ENCODE measurements at places on chromosomes 12 and 14. TPM values are rescaled to one million over a fixed set of nuclear protein-coding genes. Genes with fewer than 3 reads are reported as not detected.

DNA sequence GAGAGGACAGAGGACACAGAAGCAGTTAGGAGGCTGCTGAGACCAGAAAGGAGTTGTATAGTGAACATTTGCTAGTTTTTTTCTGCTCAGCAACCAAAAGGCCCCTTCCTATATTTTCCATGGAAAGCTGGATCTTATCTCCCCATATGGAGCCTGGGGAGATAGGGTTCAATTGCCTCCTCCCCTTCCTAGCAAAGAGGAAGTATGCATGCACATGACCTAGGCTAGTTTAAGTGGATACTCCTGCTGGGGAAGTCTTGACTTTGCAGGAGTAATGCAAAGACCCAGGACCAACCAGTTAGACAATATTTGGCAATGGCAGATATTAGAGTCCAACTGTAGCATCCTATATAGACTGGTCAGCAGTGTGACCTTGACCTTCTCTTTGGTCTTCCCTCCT, 15.1 kb downstream of the CHD8 start:
- no peaks in the 10 kb centered on the region for H3K27me3 ChIP-seq
- peaks cover 6% of the 10 kb centered on the region for H3K4me1 ChIP-seq
- H3K27ac ChIP-seq = peak overlapping the region; percentile 11
- no peak overlapping the region for H3K4me3 ChIP-seq
- no peak for DNase-seq

DNA sequence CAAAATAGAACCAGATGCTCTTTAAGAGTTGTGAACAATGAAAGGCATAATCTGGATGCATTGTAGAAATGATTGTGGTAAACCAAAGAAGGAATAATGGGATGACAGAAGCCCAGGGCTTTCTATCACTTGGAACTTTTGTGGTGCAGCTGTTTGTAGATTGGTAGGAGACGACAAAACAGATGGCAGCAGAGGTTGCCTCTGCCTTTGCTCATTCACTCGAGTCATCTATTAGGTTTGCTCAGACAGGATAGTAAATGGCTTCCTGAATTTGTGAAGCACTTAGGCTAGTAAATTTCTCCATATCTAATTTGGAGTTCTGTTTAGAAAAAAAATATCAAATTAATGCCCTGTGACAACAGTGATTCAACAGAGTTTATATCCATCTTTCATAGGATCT, 78.4 kb downstream of the FGD4 start:
- H3K27ac ChIP-seq = no peak overlapping the region
- H3K4me3 ChIP-seq = no peak overlapping the region
- H3K27me3 ChIP-seq = no peaks in the 10 kb centered on the region
- no peaks in the 10 kb centered on the region for H3K4me1 ChIP-seq

DNA sequence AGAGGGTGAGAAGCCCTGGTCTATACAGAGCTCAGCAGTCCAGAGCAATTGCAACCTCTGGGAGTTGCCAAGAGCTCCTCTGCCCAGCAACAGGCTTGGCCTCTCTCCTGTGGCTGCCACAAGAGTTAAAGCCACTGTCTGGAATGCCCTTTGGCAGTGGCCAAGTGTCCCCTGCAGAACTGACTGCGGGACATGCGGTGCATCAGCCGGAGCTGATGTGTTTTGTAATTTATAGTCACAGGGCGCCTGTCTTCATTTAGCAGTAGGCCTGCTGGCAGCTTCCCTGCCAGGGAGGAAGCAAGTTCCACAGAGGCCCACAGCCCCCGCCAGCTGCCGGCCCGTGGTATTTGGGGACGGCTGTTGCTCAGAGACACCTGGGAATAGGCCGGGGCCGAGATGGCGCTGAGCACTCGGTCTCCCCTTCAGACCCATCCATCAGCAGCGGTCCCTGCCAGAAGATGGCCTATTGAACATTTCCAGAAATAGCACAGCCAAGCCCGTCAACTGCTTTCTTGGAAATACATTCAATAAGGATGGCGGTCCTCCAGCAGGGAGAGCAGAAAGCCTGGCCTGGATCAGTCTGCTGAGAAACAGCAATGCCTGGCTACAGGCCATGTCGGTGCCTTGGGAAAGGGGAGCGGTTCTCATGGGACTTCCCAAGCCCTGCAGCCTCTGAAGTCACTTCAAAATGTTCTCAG, 217.4 kb downstream of the CRADD start:
- H3K4me1 ChIP-seq = peaks cover 38% of the 10 kb centered on the region
- no peaks in the 10 kb centered on the region for H3K27me3 ChIP-seq
- no peaks in the 10 kb centered on the region for H3K36me3 ChIP-seq
- no peak overlapping the region for H3K4me3 ChIP-seq

DNA sequence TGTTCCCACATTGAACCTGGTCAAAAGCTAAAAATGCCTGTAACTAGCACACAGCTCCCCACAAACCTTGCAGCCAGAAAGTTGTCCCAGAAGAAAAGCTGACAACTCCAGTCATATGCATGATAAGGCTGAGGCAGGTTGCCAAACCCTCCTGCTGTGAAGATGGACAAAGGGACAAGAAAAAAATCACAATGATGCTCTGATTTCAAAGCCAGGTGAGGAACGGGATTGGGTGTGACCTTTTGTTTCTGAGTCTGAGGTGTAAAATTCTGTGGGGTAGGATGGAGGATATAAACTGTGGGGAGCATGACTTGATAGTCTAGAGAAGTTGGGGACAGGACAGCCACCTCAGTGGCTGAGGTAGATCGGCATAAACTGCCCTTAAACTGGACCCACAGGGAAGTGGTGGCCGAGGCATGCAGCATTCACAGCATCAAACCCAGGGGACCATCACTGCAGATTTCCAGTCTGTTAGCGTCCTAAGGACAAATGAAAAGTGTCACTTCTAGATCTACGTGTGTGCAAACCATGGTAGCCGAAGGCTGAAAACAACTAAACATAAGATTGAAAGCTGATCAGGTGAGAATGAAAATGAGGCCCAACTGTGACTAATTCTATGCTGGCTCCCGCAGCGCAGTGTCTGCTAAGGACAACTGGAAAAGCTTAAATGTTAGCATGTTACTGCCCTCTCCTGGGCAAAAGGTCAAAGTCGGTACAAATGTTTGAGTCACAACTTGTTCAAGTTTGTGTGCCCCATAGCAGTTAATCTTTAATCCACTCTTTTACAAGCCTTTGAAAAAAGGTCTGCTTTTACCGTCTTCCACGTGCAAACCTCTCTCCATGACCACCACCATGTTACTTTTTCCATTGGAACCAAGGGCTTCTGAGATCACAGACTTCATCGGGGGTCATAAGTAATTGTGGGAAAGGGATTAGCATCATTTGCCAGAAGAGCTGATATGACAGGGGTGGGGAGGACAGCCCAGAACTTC, 39.8 kb downstream of the GRIN2B start:
- H3K36me3 ChIP-seq = no peaks in the 10 kb centered on the region
- H3K27ac ChIP-seq = no peak overlapping the region
- H3K27me3 ChIP-seq = peaks cover 3% of the 10 kb centered on the region
- DNase-seq = peak; percentile 10

DNA sequence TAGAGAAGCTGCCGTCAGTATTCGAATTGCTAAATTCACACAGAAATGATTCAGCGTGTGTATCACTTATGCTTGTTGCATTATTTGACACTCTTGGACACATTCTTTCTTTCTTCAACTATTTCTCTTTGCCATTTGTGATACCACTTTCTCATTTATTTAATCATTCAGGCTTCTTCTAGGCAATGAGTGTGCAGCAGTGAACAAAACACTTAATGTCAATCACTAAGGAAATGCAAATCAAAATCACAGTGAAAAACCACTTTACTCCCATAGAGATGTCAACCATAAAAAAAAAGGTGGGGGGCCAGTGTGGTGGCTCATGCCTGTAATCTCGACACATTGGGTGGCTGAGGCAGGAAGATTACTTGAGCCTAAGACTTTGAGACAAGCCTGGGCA, 214.6 kb downstream of the FLRT2 start:
- H3K4me1 ChIP-seq = no peaks in the 10 kb centered on the region
- no peak overlapping the region for H3K4me3 ChIP-seq
- no peaks in the 10 kb centered on the region for H3K36me3 ChIP-seq
- no peaks in the 10 kb centered on the region for H3K27me3 ChIP-seq
- H3K27ac ChIP-seq = no peak overlapping the region

- H3K4me3 ChIP-seq = no peak overlapping the region
- H3K4me1 ChIP-seq = peaks cover 4% of the 10 kb centered on the region
- H3K27ac ChIP-seq = no peak overlapping the region
- no peaks in the 10 kb centered on the region for H3K27me3 ChIP-seq
- no peak for DNase-seq
- H3K36me3 ChIP-seq = no peaks in the 10 kb centered on the region
Measured at GRCh38 chr12:120474616-120474960, 5.0 kb upstream of the SRSF9 start.

- no peaks in the 10 kb centered on the region for H3K27me3 ChIP-seq
- no peak for DNase-seq
- H3K27ac ChIP-seq = no peak overlapping the region
- H3K36me3 ChIP-seq = peaks cover 5% of the 10 kb centered on the region
- peaks cover 27% of the 10 kb centered on the region for H3K4me1 ChIP-seq
Measured at GRCh38 chr12:50105913-50106450, 2.2 kb downstream of the GPD1 start.

DNA sequence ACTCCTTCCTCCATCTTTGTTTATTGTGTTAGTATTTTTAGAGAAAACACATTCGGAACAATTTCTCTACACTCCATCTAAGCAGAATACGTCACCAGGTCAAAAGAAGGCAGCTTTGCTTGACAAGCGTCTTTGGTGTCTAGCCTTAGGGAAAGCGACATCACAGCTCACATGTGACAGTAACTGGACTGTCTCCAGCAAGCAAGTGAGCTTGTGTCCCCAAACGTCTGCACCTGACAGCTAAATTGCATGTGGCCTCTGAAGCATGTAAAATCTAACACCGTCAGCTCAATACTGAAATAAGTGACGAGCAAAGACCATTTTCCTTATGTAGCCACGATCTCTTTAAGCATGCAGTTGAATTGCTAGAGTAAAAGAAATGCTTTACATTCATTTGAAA, 509.8 kb downstream of the GLT1D1 start:
- no peaks in the 10 kb centered on the region for H3K4me1 ChIP-seq
- no peaks in the 10 kb centered on the region for H3K36me3 ChIP-seq
- DNase-seq = no peak
- no peaks in the 10 kb centered on the region for H3K27me3 ChIP-seq
- H3K27ac ChIP-seq = no peak overlapping the region
- H3K4me3 ChIP-seq = no peak overlapping the region

- H3K4me3 ChIP-seq = no peak overlapping the region
- H3K36me3 ChIP-seq = no peaks in the 10 kb centered on the region
- no peaks in the 10 kb centered on the region for H3K4me1 ChIP-seq
- H3K27me3 ChIP-seq = no peaks in the 10 kb centered on the region
Measured at GRCh38 chr12:123877968-123878367, 94.7 kb downstream of the CCDC92 start.

GRCh38 chr12:94152292-94153078, 4.1 kb downstream of the PLXNC1 start:
- no peaks in the 10 kb centered on the region for H3K36me3 ChIP-seq
- no peak for DNase-seq
- peaks cover 25% of the 10 kb centered on the region for H3K4me1 ChIP-seq
- H3K4me3 ChIP-seq = no peak overlapping the region
- peaks cover 63% of the 10 kb centered on the region for H3K27me3 ChIP-seq
- H3K27ac ChIP-seq = no peak overlapping the region

DNA sequence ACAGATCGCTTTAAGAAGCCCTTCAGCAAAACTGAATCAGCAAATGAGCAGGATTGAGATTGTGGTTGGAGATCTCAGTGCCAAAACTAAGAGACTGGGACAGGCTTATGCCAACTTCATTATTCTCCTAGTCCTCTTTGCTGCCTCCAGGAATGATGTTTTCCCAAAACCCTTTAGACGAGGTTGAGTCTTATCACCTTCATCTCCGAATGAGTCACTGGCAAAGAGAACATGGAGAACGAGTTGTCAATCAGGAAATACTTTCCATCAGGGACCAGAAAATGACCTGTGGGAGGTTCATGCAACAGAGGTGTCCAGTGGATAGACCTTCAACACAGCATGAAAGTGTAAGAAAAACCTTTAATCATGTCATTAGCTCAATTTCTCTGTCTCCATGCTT, 461.5 kb downstream of the RMST start:
- H3K27ac ChIP-seq = no peak overlapping the region
- H3K36me3 ChIP-seq = no peaks in the 10 kb centered on the region
- no peaks in the 10 kb centered on the region for H3K27me3 ChIP-seq
- DNase-seq = no peak

DNA sequence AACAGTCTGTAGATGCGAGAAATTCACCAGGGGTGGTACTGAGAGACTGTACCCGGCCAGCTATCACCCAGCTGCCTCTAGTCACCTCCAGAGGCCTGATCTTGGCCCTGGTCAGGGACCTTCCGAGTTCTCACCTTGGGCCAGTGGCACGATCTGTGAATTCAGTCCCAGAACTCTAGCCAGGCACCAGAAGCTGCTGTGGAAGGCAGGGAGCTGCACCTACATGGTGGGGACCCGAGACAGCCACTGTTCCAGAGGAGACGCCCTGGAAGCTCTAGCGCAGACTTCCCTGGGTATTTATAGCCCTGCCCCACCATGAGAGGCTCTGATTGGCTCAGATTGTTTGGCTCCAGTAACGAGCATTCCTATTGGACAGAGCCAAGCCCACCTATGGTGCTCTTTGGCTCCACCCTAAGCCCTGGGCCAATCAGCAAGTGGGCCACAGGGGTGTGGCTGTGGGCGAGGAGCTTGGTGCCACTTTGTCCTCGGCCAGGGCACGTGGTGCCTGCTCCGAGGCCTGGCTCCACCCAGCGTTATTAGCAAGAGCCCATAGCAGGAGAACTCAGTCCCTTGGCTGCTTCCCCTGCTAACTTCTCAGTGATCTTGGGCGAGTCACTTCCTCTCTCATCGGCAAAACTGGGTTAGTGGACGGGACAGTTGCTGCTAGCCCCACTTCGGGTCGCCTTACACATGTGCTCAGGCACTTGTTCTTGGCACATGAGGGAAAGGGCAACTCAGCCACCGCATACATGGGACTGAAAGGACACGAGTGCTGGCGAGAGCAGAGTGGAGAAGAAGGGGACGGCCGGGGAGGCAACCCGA, 89.0 kb upstream of the BCL11B start:
- H3K4me1 ChIP-seq = no peaks in the 10 kb centered on the region
- no peaks in the 10 kb centered on the region for H3K36me3 ChIP-seq
- no peaks in the 10 kb centered on the region for H3K27me3 ChIP-seq
- H3K27ac ChIP-seq = no peak overlapping the region
- H3K4me3 ChIP-seq = no peak overlapping the region
- DNase-seq = no peak

- no peak overlapping the region for H3K4me3 ChIP-seq
- peaks cover 97% of the 10 kb centered on the region for H3K27me3 ChIP-seq
- H3K36me3 ChIP-seq = no peaks in the 10 kb centered on the region
- H3K4me1 ChIP-seq = peaks cover 7% of the 10 kb centered on the region
Measured at GRCh38 chr12:49961993-49962764, 507 bp downstream of the AQP5 start.

DNA sequence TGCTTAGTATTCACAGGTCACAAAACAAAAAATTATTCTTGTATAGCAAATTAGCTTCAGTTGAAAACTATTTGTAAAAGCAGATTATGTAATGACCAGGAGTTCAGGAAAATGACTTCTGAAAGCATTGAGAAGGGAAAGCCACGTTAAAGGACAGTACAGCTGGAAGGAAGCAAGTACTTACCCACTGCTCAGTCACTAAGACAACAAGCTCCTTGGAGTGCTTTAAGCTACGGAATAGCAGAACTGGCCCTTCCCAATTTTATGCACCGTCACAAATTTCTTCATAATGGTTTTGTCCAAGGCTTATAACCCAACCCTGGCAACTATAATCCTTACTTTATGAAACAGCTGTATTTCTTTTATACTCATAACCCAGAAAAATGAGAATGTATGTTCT, 13.0 kb upstream of the SNAPC1 start:
- H3K27me3 ChIP-seq = no peaks in the 10 kb centered on the region
- H3K4me1 ChIP-seq = peaks cover 3% of the 10 kb centered on the region
- H3K4me3 ChIP-seq = no peak overlapping the region

PRKCH gene
- total RNA-seq = 81.8 TPM

IAPP gene
- total RNA-seq = 0.14 TPM

GPRC5D gene
- total RNA-seq = not detected

KRT78 gene
- total RNA-seq = 0.42 TPM

CLEC2D gene
- 89.3 TPM for total RNA-seq

GPR132 gene
- 5.9 TPM for total RNA-seq

RIMKLB gene
- 44.1 TPM for total RNA-seq

CD69 gene
- 90.9 TPM for total RNA-seq
